ENCODE measurements at places on chromosomes 12 and 14. TPM values are rescaled to one million over a fixed set of nuclear protein-coding genes. Genes with fewer than 3 reads are reported as not detected.

Gene CLEC2D
- total RNA-seq: 31.4 TPM

GRCh38 chr14:59330455-59330854 lies 134.7 kb downstream of the GPR135 start:
- peak; percentile 29 for DNase-seq
- peaks cover 41% of the 10 kb centered on the region for H3K36me3 ChIP-seq
- H3K4me1 ChIP-seq: peaks cover 26% of the 10 kb centered on the region
- H3K27me3 ChIP-seq: no peaks in the 10 kb centered on the region

Gene GLT8D2
- 2.4 TPM for total RNA-seq

- no peaks in the 10 kb centered on the region for H3K27me3 ChIP-seq
- H3K36me3 ChIP-seq: peaks cover 46% of the 10 kb centered on the region
- H3K4me3 ChIP-seq: no peak overlapping the region
- H3K4me1 ChIP-seq: no peaks in the 10 kb centered on the region
- no peak overlapping the region for H3K27ac ChIP-seq
Measured at GRCh38 chr12:31279390-31279924, 46.5 kb downstream of the SINHCAF start.

Gene CNTN1
- total RNA-seq: 3.1 TPM

DNA sequence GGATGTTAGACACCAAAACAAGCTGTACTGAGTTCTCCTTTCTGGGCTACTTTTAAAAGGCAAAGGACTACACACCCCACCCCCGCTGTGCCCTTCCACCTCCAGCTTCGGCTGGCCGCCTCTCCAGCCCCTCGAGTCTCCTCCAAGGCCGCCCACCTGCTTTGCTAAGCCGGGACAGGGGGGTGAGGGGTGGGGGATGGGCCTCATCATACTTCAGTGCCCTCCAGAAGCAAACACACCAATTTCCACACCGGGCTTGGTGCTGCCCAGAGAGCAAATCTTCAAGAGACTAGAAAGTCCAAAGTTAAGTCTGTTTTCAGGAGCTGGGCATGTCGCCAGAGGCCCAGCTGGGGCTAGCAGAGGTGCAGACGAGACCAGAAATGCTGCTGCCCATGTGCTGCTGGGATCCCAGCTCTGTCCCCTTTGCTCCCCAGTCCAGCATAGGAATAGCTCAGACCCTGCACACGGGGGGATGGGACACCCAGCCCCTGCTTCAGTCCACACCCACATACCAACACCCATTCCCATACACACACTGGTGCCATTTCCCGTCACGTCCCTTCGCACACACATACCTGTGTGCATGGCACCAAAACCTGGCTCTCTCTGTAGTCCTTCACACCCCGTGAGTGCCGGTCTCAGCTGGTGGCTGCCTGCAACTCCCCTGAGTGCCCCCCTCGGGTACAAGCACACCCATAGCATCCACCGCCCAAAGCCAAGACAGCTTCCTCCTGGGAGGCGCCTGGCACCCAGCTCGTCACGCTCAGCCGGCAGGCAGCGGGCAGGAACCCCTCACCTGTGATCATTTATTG lies 1.0 kb downstream of the SLC6A12 start:
- no peak overlapping the region for H3K4me3 ChIP-seq
- peaks cover 23% of the 10 kb centered on the region for H3K4me1 ChIP-seq
- DNase-seq: peak; percentile 43
- H3K27ac ChIP-seq: peak overlapping the region; percentile 49
- no peaks in the 10 kb centered on the region for H3K36me3 ChIP-seq

Gene PPFIA2
- 3.3 TPM for total RNA-seq

- no peaks in the 10 kb centered on the region for H3K27me3 ChIP-seq
- H3K4me3 ChIP-seq: no peak overlapping the region
- no peaks in the 10 kb centered on the region for H3K36me3 ChIP-seq
- peaks cover 6% of the 10 kb centered on the region for H3K4me1 ChIP-seq
- DNase-seq: no peak
Measured at GRCh38 chr14:71135911-71136310, 228.7 kb downstream of the PCNX1 start.

Gene CEP170B
- total RNA-seq: 24.2 TPM

Gene EAPP
- 22.0 TPM for total RNA-seq

GRCh38 chr12:57001448-57001906 lies 4.9 kb downstream of the ZBTB39 start:
- no peak for DNase-seq
- H3K4me1 ChIP-seq: peaks cover 38% of the 10 kb centered on the region
- H3K27ac ChIP-seq: no peak overlapping the region
- H3K36me3 ChIP-seq: peaks cover 27% of the 10 kb centered on the region
- no peaks in the 10 kb centered on the region for H3K27me3 ChIP-seq

DNA sequence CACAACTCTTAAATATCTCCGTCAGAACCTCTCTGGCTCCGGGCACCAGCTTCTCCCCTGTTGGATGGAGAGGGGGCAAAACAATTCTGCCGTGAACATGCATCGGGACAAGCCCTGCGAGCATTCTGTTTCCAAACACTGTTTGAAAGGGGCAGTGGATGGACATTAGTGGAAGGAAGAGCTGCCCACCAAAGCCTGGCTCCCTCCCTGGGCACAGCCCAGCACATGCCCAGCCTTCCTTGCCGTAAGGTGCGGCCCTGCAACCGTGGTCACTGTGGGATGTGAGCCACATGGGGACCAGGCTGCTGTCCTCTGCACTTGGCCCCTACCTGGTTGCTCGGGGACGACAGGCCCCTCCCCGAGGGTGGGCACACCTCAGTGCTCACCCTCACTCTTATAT lies 54.0 kb downstream of the TRAFD1 start:
- no peak overlapping the region for H3K27ac ChIP-seq
- H3K4me3 ChIP-seq: no peak overlapping the region
- no peak for DNase-seq
- H3K36me3 ChIP-seq: peaks cover 64% of the 10 kb centered on the region
- no peaks in the 10 kb centered on the region for H3K4me1 ChIP-seq

Gene MARK3
- total RNA-seq: 105 TPM

Gene RABGGTA
- total RNA-seq: 61.9 TPM

- H3K27ac ChIP-seq: no peak overlapping the region
- H3K27me3 ChIP-seq: no peaks in the 10 kb centered on the region
- DNase-seq: no peak
- H3K4me1 ChIP-seq: no peaks in the 10 kb centered on the region
Measured at GRCh38 chr14:62557416-62557815, 487.8 kb downstream of the KCNH5 start.

DNA sequence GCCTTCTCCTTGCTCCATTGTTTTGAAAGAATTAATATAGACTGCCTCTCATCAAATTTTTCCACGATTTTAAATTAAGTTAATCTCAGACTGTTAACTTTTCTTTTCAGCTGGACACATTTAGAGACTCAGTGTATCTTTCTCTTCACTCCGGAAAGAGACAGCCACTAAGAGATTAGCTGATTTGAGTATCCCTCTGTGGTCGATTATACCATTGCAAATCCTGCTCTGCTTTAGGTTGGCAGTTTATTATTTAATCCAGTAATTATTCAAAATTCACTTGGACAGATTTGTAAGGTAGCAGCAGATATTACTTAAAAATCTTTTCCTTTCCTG lies 588 bp upstream of the TWF1 start:
- H3K4me3 ChIP-seq: peak overlapping the region; percentile 94
- H3K27me3 ChIP-seq: no peaks in the 10 kb centered on the region
- H3K4me1 ChIP-seq: peaks cover 32% of the 10 kb centered on the region
- DNase-seq: no peak
- H3K27ac ChIP-seq: peak overlapping the region; percentile 96

DNA sequence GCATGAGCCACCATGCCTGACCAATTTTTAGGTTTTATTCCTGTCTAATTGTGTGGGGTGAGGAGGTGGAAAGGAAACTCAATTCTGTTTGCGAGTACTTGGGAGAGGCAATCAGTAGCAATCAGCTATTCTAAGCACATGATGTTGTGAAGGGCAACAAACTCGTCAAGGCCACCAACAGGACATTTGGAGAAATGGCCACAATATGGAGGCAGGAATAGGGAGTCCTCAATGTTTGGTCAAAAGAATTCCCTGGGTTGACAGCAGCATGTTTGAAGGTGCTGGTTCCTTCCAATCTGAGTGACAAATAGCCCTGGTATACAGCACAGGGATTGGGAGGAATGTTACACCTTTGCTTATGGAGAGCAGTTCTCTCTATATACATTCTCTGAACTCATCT lies 32.7 kb upstream of the USP44 start:
- no peaks in the 10 kb centered on the region for H3K36me3 ChIP-seq
- no peak for DNase-seq
- no peak overlapping the region for H3K4me3 ChIP-seq
- no peaks in the 10 kb centered on the region for H3K27me3 ChIP-seq
- no peak overlapping the region for H3K27ac ChIP-seq
- no peaks in the 10 kb centered on the region for H3K4me1 ChIP-seq

GRCh38 chr12:88552610-88553079 lies 27.6 kb downstream of the KITLG start:
- H3K27ac ChIP-seq: peak overlapping the region; percentile 38
- H3K4me1 ChIP-seq: peaks cover 61% of the 10 kb centered on the region
- no peaks in the 10 kb centered on the region for H3K36me3 ChIP-seq

- no peaks in the 10 kb centered on the region for H3K27me3 ChIP-seq
- no peak for DNase-seq
- no peaks in the 10 kb centered on the region for H3K36me3 ChIP-seq
- H3K4me3 ChIP-seq: no peak overlapping the region
- peaks cover 4% of the 10 kb centered on the region for H3K4me1 ChIP-seq
Measured at GRCh38 chr12:1117970-1118563, 127.0 kb downstream of the ERC1 start.

Measured in upper lobe of left lung (tissue), 6 donors.